ENCODE measurements at places on chromosomes 4 and X. TPM values are rescaled to one million over a fixed set of nuclear protein-coding genes. Genes with fewer than 3 reads are reported as not detected.

The SUPT20HL1 gene
- total RNA-seq, result not detected

The WAS gene
- total RNA-seq, result 8.6 TPM

The CLDN34 gene
- total RNA-seq, result not detected

The FRMD7 gene
- total RNA-seq, result not detected

The DMP1 gene
- not detected for total RNA-seq

The CT45A2 gene
- total RNA-seq, result not detected

The FAM184B gene
- total RNA-seq, result 0.41 TPM

The MAGEC3 gene
- total RNA-seq, result not detected

The ZNF595 gene
- 24.3 TPM for total RNA-seq

The TLR2 gene
- 12.9 TPM for total RNA-seq

The HMX1 gene
- 0.19 TPM for total RNA-seq

The FAT1 gene
- 241 TPM for total RNA-seq
